Caudate nucleus (tissue), 63 donors: ENCODE measurements at places on chromosomes 5 and 9.

DNA sequence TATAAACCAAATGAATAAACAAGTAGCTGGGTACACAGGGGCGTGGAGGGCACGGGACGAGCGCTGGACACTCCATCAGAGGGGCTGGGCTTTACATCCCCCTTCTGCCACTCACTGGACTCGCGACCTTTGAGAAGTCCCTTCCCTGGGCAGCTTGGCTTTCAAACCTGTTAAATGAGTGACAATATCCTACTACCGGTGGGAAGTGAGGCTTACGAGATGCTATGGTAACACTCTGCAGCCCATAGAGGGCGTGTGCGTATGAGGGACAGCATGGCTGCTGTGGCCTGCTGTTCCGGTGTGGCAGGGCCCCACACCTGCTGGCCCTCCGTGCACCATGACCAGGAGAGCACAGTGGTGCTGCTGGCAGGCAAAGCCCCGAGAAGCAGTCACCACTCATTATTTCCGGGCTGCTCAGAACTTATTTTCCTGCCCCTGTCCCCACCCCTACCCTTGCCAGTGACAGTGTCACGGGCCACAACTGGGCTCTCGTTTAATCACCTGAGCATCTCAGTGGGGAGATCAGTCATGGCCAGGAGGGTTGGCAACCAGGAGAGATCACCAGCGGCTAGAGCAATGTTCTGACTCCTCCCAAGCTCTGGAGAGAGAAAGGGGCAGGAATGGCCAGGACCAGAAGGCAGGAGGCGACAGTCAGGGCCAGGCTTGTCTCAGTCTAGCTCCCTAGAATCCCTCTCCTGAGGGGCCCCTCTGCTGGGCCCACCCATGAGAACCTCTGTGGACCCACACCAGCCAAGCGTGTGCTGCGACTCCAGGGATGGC is 10.5 kb downstream of the CLTB start:
- no peak for DNase-seq

GRCh38 chr5:136042665-136043121 is 13.9 kb downstream of the TGFBI start:
- DNase-seq, result no peak

GRCh38 chr5:62143268-62144229 is 162.5 kb upstream of the KIF2A start:
- DNase-seq, result no peak

DNA sequence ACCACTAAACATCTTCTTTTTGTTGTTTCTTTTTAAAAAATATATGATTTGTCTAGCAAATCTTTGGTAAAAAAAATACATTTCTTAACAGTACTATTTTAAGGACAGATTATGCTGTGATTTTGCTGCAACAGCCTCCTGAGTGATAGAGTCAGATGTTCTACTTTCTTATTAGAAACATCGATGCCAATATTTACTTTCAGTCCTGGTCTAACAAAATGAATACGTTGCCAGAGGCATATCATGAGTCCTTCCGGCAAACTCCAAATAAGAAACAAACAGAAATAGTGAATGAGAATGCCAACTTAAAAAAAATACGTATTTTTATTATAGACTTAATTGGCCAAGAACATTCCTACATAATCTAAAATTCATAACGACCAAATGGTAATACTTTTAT is 371.5 kb downstream of the ADGRV1 start:
- DNase-seq, result no peak

GRCh38 chr9:125536167-125536772 is 170.7 kb downstream of the MAPKAP1 start:
- DNase-seq, result no peak

DNA sequence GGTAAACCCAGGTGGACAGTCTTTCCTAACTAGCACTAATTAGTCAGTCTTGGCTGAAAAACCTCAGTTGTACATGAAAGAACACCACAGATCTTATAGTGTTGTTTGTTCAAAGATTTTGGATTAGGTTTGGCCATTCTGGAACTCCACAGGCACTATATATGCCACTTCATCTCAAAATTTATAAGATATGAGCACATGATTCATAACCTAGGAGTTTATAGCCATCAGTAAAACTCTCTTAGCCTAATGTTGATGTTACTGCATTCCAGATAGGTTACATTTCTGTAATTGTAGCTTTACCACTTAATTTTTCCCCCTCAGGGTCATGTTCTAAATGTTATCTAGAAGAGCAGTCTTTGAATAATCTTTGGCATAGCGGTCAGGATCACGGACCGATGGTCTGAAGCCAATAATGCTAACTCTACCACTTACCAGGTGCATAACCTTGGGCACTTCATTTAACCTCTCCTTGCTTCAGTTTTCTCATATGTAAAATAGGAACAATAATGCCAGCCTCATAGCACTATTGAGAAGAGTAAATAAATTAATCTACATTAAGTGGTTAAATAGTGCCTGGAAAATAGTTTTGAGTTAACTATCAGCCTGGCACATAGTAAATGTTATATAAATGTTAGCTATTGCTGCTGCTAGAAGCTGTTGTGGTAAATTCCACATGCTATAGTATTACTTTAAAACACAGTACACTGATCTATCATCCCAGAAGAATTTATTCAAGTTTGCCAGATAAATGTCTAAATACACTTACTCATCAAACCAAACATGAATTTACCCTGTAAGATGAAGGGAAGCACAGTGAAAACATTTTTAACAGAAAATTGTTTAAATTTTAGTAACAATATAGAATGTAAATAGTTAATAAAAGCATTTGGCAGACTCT is 743.9 kb downstream of the NR2F1-AS1 start:
- no peak for DNase-seq

DNA sequence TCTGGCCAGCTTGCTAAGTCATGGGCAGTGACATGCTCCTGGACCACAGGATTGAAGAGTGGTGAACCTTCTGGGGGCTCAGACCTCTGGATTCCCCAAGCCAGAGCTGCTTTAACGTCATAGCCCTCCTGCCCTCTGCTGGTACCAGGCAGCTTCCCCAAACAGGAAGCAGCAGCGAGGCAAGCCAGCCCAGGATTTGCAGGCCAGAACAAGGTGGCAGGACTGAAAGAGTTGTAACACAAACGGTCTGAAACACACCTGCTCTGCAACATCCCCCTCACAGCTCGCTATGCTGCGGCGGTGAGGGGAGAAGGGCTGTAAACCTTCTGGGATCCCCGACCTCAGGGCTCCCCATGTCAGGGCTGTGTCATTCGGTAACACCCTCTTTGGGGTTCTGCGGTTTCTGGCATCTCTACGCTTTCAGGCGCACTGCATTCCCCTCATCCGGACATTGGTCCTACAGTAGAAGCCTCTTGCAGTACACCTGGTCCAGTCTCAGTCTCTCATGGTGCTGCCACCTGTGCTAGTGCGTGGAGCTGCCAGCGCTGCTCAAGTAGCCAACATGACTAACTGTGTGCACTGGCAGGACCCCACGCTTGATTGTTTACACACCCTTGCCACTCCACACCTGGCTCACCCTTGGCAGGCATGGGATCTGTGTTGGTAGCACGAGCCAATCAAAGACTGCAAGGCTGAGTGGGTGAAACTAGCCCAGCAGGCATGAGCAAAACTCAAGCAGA is 893.3 kb downstream of the PTPRD start:
- DNase-seq, result no peak

DNA sequence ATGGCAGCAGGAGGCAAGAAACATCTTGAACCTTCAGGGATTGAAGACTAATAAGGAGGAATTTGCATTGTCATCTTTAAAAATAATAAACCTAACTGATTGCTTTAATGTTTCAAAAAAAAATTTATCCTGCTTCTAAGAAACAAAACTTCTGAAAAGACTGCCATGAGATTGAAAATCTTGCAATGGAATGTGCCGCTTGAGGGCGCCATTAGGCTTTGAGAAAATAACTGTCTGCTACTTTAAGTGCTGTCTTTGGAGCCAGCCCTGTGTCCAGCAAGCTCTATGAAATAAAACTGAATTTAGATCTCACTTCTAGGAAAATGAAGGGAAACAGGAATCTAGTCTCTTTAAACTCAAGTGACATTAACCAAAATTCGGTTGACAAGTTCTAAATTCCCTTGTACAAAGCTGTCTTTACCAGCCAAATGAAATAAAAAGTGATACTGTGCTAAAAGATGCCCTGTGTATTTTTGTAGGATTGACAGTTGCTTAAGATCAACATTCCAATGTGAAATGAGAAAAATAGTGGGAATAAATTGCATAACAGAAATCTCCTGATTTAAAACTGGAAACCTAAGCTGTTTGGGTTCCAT is 79.4 kb downstream of the ESM1 start:
- no peak for DNase-seq

DNA sequence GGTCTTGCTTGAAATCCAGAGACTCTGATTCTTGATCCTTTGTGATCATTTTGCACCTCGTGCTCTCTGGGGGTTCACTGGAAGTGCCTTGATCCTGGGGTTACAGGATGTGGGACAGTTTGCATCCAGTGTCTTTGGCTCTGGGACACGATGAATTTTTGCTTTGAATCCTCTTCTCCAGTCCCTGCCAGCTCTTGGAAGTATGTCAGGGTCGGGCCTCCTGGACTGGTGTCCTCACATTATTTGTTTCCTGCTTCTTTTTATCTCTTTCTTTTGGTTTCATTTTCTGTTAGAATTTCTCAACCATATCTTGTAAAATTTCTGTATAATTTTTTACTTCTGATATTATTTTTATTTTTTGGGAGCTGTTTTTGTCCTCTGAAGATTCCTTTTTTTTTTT is 34.2 kb downstream of the SECISBP2 start:
- no peak for DNase-seq

GRCh38 chr5:151741678-151742423 is 16.6 kb downstream of the ATOX1 start:
- no peak for DNase-seq

GRCh38 chr9:14497476-14497875 is 183.5 kb upstream of the NFIB start:
- no peak for DNase-seq

DNA sequence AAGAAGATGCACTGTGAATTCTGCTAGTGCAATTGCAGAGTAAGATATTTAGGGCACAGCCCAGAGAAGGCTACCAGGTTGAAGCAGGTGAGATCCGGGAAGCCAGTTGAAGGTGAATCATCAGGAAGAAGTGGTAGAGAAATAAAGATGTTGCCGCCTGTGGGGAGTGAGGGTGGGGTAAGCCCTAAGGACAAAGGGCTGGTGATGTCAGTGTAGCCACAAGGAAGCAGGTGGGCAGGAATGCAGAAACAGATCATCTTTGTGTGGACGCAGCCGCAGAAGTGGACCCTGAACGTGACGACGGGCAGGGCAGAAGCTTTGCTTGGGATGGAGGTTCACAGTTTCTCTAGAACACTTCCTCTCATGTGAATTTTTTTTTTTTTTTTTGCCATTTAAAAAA is 164.2 kb downstream of the ACTL7B start:
- DNase-seq, result no peak

DNA sequence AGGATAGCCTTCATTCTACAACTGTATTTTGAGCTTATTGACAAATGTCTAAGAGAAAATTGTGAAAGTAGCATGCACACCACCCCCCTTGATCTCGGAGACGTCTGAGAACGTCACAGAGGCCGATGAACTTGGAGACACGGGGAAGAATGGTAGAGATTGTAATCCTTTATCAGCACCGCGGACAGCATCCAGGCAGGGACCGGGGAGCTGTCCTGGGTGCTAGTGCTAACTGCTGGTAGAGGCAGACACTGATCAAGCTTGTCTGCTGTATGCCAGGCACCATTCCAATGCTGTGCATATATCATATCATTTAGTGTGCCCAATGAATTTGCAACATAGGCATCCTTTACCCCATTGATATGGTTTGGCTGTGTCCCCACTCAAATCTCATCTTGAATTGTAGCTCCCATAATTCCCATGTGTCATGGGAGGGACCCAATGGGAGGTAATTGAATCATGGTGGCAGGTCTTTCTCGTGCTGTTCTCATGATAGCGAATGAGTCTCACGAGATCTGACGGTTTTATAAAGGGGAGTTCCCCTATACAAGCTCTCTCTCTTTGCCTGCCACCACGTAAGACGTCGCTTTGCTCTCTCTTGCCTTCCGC is 98.8 kb downstream of the LHX2 start:
- no peak for DNase-seq

- no peak for DNase-seq
Measured at GRCh38 chr5:16805486-16805885, 130.6 kb downstream of the MYO10 start.

DNA sequence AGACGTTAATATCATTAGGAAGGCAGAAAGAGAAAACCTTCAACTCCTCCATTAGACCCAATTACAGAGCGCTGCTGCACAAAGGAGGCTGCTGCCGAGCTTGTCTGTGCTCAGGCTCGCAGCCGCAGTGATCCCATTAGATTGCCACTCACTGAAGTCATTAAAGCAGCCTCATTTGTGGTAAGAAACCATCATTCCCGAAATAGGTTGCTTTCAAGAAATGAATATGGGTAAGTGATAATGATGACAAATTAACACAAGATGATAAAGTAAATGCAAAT is 137.2 kb downstream of the CAVIN4 start:
- no peak for DNase-seq

DNA sequence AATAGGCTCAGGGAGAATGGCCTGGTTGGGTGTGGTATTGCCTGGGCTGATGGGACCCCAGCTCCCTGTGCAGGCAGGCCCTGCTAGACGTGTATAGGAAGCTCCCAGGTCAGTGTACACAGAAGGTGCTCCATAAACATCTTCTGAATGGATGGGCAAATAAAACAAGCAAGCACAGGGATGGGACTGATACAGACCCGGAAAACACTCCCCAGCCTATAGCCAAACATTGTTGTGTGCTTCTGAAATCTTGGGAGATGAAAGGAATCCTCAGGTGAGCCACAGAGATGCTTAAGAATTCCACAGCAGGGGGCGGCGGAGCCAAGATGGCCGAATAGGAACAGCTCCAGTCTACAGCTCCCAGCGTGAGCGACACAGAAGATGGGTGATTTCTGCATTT is 151.8 kb downstream of the ENTREP1 start:
- DNase-seq, result no peak

DNA sequence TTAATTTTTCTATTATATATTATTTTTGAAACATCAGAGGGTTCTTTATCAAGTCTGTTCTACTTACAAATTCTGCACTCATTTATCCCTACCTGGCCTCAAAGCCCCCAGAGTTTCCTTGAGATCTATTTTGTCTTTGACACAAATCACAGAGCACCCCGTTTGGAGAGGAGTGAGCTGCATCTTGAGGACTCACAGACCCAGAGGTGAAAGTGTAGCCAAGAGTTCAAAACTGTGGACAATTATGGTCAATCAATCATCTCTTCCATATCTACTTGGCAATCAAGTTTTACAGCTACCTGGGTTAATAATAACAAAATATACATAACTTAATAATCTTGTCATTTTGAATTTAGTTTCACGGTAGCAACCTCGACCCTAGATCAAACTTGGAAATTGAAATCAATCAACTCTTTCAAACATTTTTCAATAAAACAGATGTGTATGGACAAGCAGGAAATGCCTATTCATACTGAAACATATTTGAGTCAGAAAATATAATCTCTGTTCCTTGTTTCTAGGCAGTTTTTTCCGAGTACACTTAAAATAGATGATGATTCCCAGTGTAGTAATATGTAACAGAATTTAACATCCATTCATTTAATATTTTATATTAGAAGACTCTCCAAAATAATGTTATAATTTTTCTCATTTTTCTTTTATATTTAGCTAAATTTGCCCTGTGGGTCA is 13.7 kb upstream of the SYK start:
- DNase-seq, result no peak
